Activated T-cell treated with anti-CD3 and anti-CD28 coated beads, Interleukin-2, amount 50 U/mL, for 48 hours (primary cell): ENCODE measurements at places on chromosomes 12 and 14.

- DNase-seq: no peak
These were observed 44.2 kb upstream of the FBXO21 start for GRCh38 chr12:117234441-117234840.

- no peak for DNase-seq
These were observed 67.8 kb downstream of the NTF3 start for GRCh38 chr12:5499566-5500330.

DNA sequence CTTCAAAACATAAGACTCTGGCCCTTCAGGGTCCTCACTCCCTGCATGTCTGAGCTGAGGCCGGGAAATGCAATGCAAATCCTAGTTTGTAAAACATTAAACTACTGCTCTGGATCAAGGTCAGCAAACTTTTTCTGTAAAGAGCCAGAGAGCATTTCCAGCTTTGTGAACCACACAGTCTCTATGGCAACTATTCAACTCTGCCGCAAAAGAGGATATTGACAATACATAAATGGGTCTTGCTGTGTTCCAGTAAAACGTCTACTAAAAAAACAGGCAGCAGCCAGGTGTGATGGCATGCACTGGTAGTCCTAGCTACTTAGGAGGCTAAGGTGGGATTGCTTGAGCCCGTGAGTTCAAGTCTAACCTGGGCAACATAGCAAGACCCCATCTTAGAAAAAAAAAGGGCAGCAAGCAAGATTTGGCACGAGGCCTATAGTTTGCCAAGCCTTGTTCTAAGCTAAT lies 22.3 kb downstream of the DDX24 start:
- no peak for DNase-seq

- DNase-seq: no peak
These were observed 73.3 kb downstream of the ANO2 start for GRCh38 chr12:5871741-5872140.

DNA sequence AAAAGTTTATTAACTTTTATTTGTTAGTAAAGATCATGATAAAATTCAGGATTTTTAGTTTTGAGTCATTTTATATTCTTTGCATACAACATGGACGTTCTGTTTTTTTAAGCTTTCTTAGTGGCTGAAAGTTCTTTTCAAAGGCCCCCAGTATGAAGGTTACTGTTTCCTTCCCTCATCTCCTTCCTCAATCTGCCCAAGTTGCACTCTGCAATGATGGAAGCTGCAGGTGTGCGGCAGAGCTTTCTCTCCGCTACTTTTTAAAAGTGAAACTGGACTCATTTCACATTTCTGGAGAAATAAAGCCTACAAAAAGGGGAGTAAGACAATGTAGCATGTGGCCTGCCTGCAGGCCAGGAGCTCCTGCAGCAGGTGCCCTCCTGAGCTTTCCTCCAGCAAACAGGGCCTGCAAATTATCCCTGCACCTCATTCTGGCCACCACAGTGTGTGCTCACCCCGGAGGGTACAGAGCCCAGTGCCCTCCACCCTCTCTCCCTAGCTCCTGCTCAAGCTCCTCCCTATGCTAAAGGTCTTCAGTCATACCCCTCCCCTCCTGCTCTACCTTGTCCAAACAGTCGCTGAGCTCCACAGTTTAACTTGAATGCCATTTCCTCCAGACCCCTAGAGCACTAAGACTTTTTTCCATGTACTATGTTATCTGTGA lies 78.9 kb downstream of the SETD3 start:
- no peak for DNase-seq

DNA sequence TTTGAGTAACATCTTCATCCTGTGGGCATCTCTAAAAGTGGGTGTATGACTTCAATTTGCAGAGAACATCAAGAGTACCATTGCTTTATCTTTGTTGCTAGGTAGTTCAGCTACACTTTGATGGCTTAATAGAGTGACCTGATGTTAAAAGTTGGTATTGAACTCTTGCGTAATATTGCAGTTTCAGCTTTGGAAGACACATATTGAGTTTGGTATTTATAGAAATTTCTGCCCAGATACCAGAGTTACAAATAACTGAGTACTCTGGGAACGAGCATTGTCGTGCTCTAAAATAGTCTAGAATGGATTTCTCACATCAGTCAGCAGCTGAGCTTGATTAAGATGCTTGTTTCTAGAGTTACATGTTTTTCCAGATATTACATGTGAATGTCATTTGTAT lies 24.8 kb upstream of the AKAP5 start:
- no peak for DNase-seq

GRCh38 chr12:13440844-13441243 lies 244.3 kb downstream of the EMP1 start:
- DNase-seq: no peak

GRCh38 chr12:12405882-12406281 lies 49.0 kb downstream of the BORCS5 start:
- DNase-seq: no peak

GRCh38 chr14:51004352-51004800 lies 60.1 kb upstream of the PYGL start:
- no peak for DNase-seq

GRCh38 chr14:50775357-50775756 lies 55.6 kb downstream of the NIN start:
- DNase-seq: no peak

- DNase-seq: no peak
These were observed 31.5 kb upstream of the PTGDR start for GRCh38 chr14:52235866-52236510.

GRCh38 chr12:113109360-113109759 lies 26.2 kb downstream of the RASAL1 start:
- no peak for DNase-seq

- DNase-seq: no peak
These were observed 20.0 kb upstream of the KDM2B start for GRCh38 chr12:121600702-121601336.

DNA sequence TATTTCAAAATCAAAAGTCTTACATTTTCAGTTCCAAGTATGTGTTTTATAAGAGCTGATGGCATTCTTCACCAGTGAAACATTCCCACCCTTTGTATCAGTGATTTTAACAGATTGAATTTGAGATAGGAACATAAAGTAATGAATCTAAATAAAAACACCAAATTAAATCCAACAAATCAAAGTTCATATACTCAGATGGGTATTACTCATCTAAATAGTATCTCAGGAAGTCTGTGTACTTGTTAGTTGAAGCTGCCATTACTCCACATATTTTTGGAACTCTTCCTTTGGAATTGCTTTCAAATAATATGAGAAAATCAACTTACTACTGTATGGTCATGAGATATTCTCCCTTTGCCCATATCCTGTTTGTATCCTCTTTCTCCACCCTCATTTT lies 89.1 kb downstream of the MIA2 start:
- DNase-seq: no peak

DNA sequence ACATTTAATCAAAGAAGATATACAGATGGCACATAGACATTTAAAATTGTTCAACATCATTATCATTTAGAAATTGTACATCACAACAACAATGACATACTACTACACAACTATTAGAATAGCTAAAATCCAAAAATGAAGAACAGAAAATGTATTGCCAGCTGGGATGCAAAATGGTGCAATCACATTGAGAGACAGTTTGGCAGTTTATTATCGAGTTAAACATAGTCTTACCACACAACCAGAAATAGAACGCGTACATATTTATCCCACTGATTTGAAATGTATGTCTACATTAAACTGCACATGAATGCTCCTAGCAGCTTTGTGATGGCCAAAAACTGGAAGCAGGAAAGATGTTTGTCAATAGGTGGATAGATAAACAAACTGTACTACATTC lies 791.5 kb upstream of the MGAT4C start:
- DNase-seq: no peak
